Activated T-cell treated with anti-CD3 and anti-CD28 coated beads for 24 hours (primary cell): ENCODE measurements at places on chromosomes 7 and 10.

DNA sequence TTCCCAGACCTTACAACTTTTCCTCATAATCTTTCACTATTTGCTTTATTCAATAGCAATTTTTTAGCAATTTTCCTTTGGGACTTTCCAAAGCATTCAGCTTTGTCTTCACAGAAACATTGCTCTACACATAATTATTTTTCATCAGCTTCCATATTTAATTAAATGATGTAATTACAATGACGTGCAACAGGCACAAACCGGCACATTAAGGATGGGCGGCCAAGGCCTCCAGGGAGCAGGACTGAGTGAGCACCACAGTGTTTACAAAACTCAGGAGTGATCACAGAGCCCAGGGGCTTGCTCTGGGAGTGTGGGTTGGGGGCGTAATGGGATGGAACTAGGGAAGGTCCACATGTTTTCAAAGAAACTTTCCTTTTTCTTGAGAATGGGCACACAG is 69.8 kb downstream of the MAD1L1 start:
- DNase-seq: no peak

- no peak for DNase-seq
Measured at GRCh38 chr7:73892003-73892999, 31.3 kb downstream of the TMEM270 start.

GRCh38 chr10:93488956-93489528 is 6.9 kb upstream of the MYOF start:
- DNase-seq: no peak

GRCh38 chr10:126270111-126270510 is 118.2 kb downstream of the ADAM12 start:
- DNase-seq: no peak

DNA sequence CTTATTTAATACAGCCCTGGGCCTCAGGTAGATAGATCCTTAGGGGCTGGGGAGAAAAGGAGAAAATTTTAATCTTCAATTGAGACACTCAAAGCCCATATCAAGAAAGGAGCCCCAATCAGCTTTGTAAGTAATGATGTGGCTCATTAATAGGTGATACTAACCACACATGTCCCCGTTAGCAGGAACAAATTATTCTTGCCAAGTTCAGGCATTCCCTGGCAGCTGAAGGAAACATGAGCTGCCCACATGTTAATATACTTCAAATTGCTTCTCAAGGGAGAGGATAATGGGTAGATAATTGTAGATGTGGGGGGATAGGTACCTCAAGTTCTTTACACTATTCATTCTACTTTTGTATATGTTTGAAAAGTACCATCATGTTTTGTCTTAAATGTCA is 14.5 kb downstream of the IFIT5 start:
- no peak for DNase-seq

- no peak for DNase-seq
Measured at GRCh38 chr10:97032624-97033023, 153.1 kb downstream of the SLIT1 start.

DNA sequence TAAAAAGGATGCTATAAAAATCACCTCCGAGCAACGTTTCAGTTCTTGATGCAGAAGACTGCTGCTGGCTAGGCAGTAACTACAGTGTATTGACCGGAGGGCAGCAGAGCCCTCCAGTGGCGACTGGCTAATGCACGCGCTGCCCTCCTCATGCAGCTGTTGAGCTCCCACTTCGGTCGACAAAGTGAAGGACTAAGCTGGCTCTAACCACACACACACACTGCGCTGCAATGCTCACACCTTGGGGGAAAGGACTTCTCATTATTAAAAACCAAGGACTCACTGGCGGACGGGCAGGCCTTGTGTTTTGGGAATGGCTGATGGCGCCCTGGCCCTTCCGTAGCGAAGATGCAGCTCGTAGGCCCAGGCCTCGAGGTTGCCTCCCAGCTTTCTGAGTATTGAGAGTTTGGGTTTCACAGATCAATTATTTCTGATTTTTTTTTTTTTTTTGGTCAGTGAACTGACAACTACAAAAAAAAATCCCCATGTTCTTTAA is 120.9 kb upstream of the DIP2C start:
- no peak for DNase-seq

- DNase-seq: no peak
Measured at GRCh38 chr7:142131439-142132185, 20.1 kb downstream of the MGAM2 start.

- DNase-seq: no peak
Measured at GRCh38 chr10:117519286-117519685, 23.3 kb upstream of the EMX2 start.

DNA sequence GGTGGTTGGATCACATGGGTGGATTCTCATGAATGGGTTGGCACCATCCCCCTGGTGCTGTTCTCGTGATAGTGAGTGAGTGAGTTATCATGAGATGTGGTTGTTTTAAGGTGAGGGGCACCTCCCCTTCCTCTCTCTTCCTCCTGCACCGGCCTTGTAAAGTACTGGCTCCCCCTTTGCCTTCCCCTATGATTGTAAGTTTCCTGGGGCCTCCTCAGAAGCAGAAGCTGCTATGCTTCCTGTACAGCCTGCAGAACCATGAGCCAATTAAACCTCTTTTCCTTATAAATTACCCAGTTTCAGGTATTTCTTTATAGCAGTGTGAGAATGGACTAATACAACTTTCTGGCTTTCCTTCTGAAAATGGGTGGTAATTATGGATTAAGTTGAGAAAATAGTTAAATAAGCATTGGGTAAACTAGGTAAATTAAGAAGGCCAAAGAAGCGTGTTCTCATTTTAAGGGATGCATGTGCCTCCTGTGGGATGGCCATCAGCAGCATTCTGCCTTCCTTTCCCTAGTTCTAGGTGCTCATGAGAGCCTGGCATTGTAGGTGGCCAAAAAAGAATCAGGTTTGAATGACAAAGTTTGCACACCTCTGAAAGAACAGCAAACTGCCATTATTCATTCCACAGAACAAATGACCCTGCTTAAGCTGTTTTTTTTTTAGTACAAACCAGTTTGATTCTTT is 241.4 kb upstream of the CCDC6 start:
- no peak for DNase-seq

- no peak for DNase-seq
Measured at GRCh38 chr7:12951397-12951801, 264.0 kb downstream of the ARL4A start.

- DNase-seq: no peak
Measured at GRCh38 chr10:88116481-88116880, 253.1 kb downstream of the PTEN start.

- no peak for DNase-seq
Measured at GRCh38 chr10:76787746-76788451, 849.7 kb downstream of the KCNMA1 start.

- DNase-seq: no peak
Measured at GRCh38 chr10:9015005-9015404, 960.5 kb downstream of the GATA3 start.

DNA sequence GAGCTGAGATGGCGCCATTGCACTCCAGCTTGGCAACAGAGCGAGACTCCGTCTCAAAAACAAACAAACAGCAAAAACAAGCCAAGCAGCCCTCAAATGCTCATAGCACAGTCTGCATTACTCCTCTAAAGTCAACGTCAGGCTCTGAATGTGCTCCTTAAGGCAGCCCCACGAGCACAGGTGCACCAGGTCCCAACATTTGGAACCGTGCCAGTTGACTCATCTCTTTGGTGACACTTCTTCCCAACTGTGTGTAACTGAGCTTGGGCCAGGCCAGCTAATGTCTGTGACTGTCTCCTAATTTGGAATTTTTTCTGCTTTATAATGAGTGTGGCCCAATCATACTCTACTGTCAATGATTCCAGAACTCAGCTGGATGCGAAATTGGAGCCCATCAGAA is 66.3 kb upstream of the EFCAB10 start:
- no peak for DNase-seq

- no peak for DNase-seq
Measured at GRCh38 chr7:87926581-87927461, 7.2 kb upstream of the ADAM22 start.

DNA sequence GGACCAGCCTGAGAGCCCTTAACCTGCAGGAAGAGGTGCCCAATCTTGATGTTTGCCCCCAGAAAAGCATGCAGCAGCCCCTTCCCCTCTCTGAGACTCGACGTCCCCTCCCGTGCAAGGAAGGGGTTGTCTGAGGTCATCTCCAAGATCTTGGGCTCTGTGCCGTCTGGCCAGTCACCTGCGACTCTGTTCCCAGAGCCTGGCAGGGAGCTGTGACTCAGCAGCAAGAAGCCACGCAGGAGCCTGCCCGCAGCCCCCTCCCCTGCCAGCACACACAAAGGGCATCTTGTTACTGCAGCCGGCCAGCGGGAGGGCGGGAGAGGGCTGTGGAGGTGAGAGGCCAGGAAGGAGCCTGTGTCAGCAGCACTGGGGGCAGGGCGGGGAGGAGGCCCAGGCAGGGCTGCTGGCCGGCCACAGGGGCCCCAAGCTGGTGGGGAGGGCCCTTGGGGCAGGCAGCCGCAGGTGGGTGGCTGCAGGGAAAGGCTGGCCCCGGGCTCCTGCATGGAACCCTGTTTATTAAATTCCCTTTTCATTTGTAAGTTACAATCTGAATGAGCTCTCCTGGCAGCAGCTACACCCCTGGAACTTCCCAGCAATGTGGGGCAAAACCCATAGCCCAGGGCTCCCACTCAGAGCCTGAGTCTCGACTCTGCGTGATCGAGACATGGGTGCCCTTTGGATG is 103.7 kb upstream of the ZMIZ1 start:
- DNase-seq: no peak

- DNase-seq: peak; percentile 52
Measured at GRCh38 chr10:112389271-112389822, 15.4 kb downstream of the ACSL5 start.

DNA sequence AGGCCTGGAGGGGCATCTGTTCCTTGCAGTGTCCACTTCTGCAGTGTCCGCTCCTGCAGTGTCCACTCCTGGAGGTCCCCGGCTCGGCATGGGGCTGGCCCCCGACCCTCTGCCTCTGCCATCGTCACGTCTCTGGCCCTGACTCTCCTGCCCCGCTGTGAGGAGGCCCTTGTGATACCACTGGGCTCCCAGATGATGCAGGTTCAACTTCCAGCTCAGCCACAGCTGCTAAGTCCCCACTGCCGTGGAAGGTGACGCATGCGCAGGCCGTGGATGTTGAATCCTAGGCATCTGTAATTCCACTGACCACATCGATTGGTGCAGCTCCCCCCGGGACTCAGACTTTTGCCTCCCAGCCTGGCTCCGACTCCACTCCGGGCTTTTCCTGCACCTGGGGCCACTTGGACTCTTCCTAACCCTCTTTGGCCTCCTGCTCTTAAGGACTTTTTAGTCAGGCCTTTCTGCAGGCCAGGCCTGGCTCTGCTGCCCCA is 95.1 kb downstream of the GLRX3 start:
- no peak for DNase-seq

GRCh38 chr7:142811154-142811737 is 40.5 kb downstream of the PRSS2 start:
- no peak for DNase-seq

GRCh38 chr7:127375631-127376030 is 16.9 kb downstream of the ZNF800 start:
- no peak for DNase-seq

- no peak for DNase-seq
Measured at GRCh38 chr7:123966936-123967335, 41.9 kb downstream of the SPAM1 start.
